ENCODE measurements at places on chromosomes 5 and 9. TPM values are rescaled to one million over a fixed set of nuclear protein-coding genes. Genes with fewer than 3 reads are reported as not detected.

The SLC25A2 gene
- not detected for polyA plus RNA-seq

The SH3GLB2 gene
- polyA plus RNA-seq = 94.4 TPM

The DDX4 gene
- not detected for polyA plus RNA-seq

The PCDHGA1 gene
- 1.6 TPM for polyA plus RNA-seq

The SPDL1 gene
- polyA plus RNA-seq = 45.1 TPM

The HMMR gene
- polyA plus RNA-seq = 7.7 TPM

DNA sequence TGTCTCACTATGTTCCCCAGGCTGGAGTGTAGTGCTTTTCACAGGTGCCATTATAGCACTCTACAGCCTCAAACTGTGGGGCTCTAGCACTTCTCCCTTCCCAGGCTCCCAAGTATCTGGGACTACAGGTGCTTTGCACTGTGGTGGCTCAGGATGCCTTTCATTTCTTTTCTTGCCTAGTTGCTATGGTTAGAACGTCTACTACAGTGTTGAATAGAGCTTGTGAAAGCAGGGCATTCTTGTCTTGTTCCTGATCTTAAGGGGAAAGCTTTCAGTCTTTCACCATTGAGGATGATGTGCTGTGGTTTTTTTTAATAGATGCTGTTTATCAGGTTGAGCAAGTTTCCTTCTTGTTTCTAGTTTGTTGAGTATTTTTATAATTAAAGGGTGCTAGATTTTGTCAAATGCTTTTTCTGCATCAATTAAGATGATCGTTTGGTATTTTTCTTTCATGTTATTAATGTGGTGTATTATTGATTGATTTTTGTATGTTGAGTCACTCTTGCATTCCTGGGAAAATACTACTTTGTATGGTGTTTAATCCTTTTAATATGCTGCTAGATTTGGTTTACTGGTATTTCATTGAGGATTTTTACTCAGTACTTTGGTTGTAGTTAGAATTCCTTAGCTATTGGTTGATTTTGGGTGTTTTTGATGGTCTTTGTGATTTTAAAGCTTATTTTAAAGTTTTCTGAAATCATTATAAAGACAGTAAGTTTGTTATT is 35.6 kb downstream of the GPBP1 start:
- no peak for DNase-seq

DNA sequence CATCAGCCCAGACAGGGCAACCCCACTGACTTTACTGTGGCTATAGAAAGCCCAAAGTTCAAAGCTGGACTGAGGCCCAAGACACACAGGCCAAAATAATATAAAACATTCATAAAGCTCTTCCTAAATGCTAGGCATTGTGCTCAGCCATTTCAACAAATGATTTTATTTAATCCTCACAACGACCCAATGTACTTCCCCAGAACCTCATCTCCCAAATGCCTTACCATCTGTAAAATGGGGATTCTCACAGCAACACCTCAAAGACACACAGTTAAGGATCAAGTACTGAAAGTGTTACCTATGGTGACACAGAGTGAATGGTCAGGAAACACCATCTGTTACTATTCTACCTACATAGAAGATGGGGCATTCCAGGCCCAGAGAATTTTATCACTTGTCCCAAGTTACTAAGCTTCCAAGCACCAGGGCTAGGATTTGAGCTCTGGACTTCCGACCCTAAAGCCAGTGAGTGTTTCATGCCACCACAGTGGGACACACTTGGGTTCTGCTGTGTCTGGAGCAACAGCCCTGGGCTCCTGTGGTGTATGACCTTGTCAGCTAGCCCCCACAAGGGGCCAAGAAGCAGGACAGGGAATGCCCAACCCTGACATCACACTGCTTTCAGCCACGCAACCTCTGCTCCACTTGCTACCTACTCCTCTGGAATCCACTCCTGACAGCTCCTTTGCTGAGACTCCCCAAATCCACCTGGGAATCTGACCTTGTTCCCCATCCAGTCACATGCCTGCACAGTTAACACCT is 15.1 kb downstream of the SHB start:
- DNase-seq = no peak

- DNase-seq = peak; percentile 60
Observed at GRCh38 chr5:137822158-137822764, 45.4 kb upstream of the MYOT start.

- DNase-seq = no peak
Observed at GRCh38 chr9:86868616-86869015, 78.7 kb downstream of the GAS1 start.

GRCh38 chr5:112142769-112143270 is 276.3 kb downstream of the EPB41L4A start:
- no peak for DNase-seq

DNA sequence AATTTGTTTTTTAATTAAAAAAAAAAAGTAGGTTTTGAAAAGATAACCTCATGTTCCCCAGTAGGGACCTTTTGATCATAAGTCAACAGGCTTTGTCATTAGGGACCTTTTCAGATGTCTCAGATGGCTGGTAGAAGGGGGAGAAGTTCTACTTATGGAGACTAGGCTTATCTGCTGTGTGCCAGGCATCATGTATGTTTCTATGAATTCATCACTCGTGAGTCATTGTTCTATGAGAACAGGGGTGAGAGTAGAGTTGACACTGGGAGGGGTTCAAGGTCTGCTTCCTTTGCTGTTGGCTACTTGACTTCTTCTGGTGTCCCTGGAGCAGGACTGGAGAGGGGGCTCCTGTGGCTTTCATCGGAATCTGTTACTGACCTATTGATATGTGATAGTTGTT is 138.8 kb downstream of the KDM4C start:
- DNase-seq = no peak

- no peak for DNase-seq
Observed at GRCh38 chr9:129612815-129613519, 7.9 kb downstream of the C9orf50 start.

- no peak for DNase-seq
Observed at GRCh38 chr5:73867345-73868335, 241.6 kb downstream of the ARHGEF28 start.

- no peak for DNase-seq
Observed at GRCh38 chr5:78899922-78900362, 85.2 kb downstream of the ARSB start.

DNA sequence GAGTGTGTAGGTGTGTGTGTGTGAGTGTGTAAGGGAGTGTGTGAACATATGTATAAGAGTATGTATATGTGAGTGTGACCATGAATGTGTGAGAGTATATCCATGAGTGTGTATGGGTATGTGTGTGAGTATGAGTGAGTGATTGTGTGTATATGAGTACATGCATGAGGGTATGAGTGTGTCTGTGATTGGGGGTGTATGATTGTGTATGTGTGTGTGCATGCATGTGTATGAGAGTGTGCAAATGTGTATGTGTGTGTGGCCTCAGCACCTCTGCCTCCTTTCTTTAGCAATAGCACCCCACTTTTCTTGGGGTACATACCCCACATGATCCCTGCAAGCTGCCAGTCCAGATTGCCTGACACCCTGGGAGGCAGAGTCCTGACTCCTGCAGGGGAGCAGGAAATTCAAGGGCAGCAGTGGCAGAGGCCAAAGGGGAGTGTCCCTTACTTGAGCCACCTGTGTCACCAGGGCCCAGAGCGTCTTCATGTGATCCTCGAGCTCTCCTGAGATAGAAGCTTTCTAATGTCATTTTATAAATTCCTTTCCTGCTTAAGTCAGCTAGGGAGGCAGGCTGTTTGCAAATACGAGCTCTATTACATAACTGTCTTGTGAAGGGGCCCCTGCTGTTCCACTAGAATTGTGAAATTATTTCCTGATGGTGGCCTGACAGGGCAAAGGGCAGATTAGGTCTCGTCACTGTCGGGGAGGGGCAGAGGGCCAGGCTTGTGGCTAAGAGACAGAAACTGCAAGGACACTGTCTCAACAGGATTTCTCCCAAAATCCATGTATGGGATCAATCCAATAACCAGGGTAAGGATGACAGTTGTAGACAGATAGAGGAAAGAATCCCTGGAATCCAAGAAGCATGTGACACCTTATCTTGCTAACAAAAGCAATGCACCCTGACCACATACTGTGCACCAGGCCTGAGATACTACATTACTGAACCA is 389.1 kb downstream of the GADD45G start:
- no peak for DNase-seq

GRCh38 chr5:173602423-173602822 is 14.0 kb downstream of the BOD1 start:
- no peak for DNase-seq

GRCh38 chr9:134585746-134586706 is 55.6 kb upstream of the COL5A1 start:
- DNase-seq = no peak

Measured in SK-N-SH (cell line).